ENCODE measurements at places on chromosomes 11 and 22. TPM values are rescaled to one million over a fixed set of nuclear protein-coding genes. Genes with fewer than 3 reads are reported as not detected.

DNA sequence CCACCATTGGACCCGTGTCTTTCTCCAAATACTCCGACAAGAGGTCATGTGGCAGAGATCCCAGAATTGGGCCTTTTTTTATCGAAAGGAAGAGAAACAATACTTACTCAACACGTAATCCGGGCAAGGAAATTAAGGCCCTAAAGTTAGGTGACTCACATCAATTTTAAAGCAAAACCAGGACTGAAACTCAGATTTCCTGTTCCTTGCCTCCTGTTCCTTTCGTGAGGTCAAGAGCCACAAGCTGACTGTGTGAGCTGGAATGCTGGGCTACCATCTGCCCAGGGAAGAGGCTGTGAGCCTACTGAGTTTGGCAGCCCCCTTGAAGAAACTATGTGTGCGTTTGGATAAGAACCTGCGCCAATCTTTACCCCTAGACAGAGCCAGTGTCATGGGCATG is 27.1 kb upstream of the MRGPRX2 start:
- DNase-seq, result no peak
- no peaks in the 10 kb centered on the region for H3K36me3 ChIP-seq
- peak overlapping the region; percentile 37 for H3K27ac ChIP-seq
- H3K27me3 ChIP-seq, result no peaks in the 10 kb centered on the region
- H3K4me3 ChIP-seq, result no peak overlapping the region
- no peaks in the 10 kb centered on the region for H3K4me1 ChIP-seq

GRCh38 chr22:39457556-39458443 is 988 bp downstream of the MGAT3 start:
- peak overlapping the region; percentile 70 for H3K4me3 ChIP-seq
- DNase-seq, result no peak
- no peaks in the 10 kb centered on the region for H3K36me3 ChIP-seq
- peak overlapping the region; percentile 40 for H3K27ac ChIP-seq
- peaks cover 21% of the 10 kb centered on the region for H3K4me1 ChIP-seq
- peaks cover 36% of the 10 kb centered on the region for H3K27me3 ChIP-seq

The MMP27 gene
- total RNA-seq, result not detected

The OR56B4 gene
- total RNA-seq, result not detected

The OR52L1 gene
- not detected for total RNA-seq

GRCh38 chr11:71537537-71537936 is 288 bp upstream of the KRTAP5-8 start:
- DNase-seq, result no peak
- no peak overlapping the region for H3K4me3 ChIP-seq
- H3K27ac ChIP-seq, result no peak overlapping the region

The P2RY2 gene
- total RNA-seq, result 11.7 TPM

The MMP11 gene
- total RNA-seq, result 12.9 TPM

The OR10D3 gene
- not detected for total RNA-seq

DNA sequence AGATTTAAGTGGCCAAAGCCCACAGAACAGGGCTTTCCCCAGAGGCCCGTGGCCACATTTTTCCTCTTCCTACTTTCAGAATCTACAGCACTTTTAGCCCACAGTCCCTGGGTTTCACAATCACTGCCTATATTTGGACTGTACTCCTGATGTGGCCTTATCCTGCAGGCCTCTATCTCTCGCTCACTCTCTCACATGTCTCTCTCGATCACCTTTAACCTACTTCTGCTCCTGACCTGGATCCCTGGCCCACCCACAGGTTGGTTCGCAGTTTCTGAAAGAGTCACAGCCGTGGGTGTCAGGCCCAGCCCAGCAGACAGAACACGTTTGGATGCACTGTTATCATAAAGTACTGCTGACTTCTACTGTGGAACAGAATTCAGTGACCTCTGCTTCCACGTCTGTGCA is 55.5 kb downstream of the LARGE1 start:
- no peak overlapping the region for H3K4me3 ChIP-seq
- peaks cover 59% of the 10 kb centered on the region for H3K4me1 ChIP-seq
- peak; percentile 27 for DNase-seq
- no peaks in the 10 kb centered on the region for H3K27me3 ChIP-seq
- H3K27ac ChIP-seq, result peak overlapping the region; percentile 73
- H3K36me3 ChIP-seq, result no peaks in the 10 kb centered on the region

GRCh38 chr11:124640666-124641065 is 18.0 kb downstream of the TBRG1 start:
- H3K36me3 ChIP-seq, result peaks cover 50% of the 10 kb centered on the region
- no peak overlapping the region for H3K4me3 ChIP-seq
- peaks cover 6% of the 10 kb centered on the region for H3K4me1 ChIP-seq
- no peak for DNase-seq
- no peak overlapping the region for H3K27ac ChIP-seq
- no peaks in the 10 kb centered on the region for H3K27me3 ChIP-seq

DNA sequence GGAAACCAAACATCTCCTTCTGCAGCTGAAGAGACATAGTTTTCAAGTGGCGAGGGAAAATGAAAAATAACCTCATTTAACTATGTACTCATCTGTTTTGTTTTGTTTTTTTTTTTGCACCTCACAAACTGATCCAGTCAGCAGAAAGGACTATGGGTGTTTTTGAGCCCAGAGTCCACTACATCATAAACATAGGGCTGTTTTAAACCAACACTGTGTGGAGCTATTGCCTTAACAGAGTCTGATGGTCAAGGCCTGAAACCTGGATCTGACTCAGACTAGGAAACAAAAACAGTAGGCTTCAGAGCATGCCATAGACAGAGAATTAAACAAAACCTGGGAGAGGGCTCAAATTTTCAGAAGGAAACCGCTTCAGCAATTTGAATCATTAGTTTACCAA is 99.3 kb upstream of the FSHB start:
- no peaks in the 10 kb centered on the region for H3K27me3 ChIP-seq
- DNase-seq, result no peak
- H3K27ac ChIP-seq, result no peak overlapping the region

- peaks cover 29% of the 10 kb centered on the region for H3K36me3 ChIP-seq
- H3K4me3 ChIP-seq, result no peak overlapping the region
- no peak for DNase-seq
- peaks cover 2% of the 10 kb centered on the region for H3K27me3 ChIP-seq
- H3K4me1 ChIP-seq, result peaks cover 36% of the 10 kb centered on the region
These were observed 3.4 kb downstream of the HRAS start for GRCh38 chr11:531919-532526.

- no peaks in the 10 kb centered on the region for H3K27me3 ChIP-seq
- no peak overlapping the region for H3K27ac ChIP-seq
- H3K36me3 ChIP-seq, result no peaks in the 10 kb centered on the region
- H3K4me3 ChIP-seq, result no peak overlapping the region
- H3K4me1 ChIP-seq, result peaks cover 13% of the 10 kb centered on the region
- no peak for DNase-seq
These were observed 116.9 kb downstream of the SIK3 start for GRCh38 chr11:116981266-116981885.

- peaks cover 30% of the 10 kb centered on the region for H3K4me1 ChIP-seq
- peaks cover 26% of the 10 kb centered on the region for H3K27me3 ChIP-seq
- no peak for DNase-seq
- no peaks in the 10 kb centered on the region for H3K36me3 ChIP-seq
- H3K4me3 ChIP-seq, result peak overlapping the region; percentile 48
- no peak overlapping the region for H3K27ac ChIP-seq
These were observed 36.7 kb downstream of the CD6 start for GRCh38 chr11:61007956-61008896.

The GDPD4 gene
- not detected for total RNA-seq

GRCh38 chr11:61168800-61169199 is 7.6 kb upstream of the VPS37C start:
- H3K27me3 ChIP-seq, result no peaks in the 10 kb centered on the region
- H3K27ac ChIP-seq, result no peak overlapping the region
- H3K4me3 ChIP-seq, result no peak overlapping the region
- no peak for DNase-seq
- H3K4me1 ChIP-seq, result no peaks in the 10 kb centered on the region

The SLC15A3 gene
- total RNA-seq, result 52.4 TPM

The ART1 gene
- total RNA-seq, result 0.22 TPM

DNA sequence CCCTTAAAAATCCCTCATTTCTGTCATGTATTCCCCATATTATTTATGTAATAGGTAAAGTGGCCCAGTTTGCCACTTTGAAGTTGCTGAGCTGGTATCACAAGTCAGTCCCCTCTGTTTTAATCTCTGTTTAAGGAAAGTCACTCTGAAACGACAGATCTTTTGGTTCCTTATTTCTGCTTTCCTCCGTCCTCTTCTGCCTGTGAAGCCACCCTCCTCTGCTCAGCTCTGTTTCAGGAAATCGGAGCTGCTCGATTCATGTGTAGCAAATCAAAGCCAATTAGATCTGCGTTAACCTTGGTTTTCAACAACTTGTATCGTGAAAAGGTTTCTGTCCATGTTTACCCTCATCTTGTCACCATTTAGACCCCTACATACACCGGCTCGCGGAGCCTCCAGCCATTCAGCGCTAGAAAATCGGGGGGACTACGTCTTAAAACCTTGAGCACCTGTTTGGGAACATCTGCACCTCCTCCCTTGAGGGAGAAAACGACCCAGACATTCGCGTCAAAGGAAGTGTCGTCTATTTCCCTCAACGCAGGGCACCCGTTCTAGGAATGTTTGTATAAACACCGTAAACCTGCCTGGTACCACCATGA is 576 bp upstream of the SC5D start:
- H3K4me3 ChIP-seq, result peak overlapping the region; percentile 85
- peaks cover 13% of the 10 kb centered on the region for H3K4me1 ChIP-seq
- no peaks in the 10 kb centered on the region for H3K36me3 ChIP-seq

- H3K36me3 ChIP-seq, result no peaks in the 10 kb centered on the region
- DNase-seq, result peak; percentile 49
- H3K27me3 ChIP-seq, result no peaks in the 10 kb centered on the region
- no peak overlapping the region for H3K4me3 ChIP-seq
These were observed 28.0 kb downstream of the MOB2 start for GRCh38 chr11:1458340-1459218.

The ZFP91 gene
- 62.8 TPM for total RNA-seq

The CNTF gene
- 1.1 TPM for total RNA-seq
